ENCODE measurements at places on chromosomes 2 and 18.

DNA sequence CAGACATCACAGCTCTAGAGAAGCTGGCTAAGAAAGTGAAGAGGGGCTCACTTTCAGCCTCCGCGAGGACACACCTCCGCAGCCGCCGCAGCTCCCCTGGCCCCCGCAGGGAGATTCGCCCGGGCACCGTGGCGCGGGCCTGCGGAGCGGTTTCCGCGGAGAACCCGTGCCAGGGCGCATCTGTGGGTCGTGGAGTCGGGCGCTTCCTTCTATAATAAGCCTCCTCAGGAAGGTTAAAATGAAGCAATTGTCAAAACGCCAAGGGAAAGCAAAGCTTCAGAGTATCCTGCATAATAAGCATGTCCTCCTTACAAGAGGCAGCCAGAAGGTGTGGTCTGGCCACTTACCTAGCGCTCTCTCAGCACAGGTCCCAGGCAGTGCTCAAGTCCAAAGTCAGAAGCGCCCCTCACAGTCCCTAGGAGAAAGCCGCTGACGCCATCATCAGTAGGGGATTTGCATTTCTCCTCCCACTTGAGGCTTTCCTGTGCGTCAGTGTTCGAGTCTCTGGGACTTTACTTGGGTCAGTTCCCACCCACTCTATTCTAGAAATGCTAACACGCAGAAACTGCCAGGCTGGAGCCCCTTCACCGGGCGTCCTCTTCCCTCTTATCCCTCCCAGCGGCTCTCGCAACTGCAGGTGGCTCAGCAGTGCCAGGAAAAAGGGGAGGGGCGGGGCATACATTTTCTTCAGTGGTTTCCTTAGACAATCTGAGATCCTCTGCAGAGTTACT lies at the start of gene STAT4:
Gene STAT4 (minus strand): TSS at position 395 of the 731 bp plus-strand sequence. CDS start 2,791 bp downstream, outside the sequence.
- peak; percentile 72 for DNase-seq

DNA sequence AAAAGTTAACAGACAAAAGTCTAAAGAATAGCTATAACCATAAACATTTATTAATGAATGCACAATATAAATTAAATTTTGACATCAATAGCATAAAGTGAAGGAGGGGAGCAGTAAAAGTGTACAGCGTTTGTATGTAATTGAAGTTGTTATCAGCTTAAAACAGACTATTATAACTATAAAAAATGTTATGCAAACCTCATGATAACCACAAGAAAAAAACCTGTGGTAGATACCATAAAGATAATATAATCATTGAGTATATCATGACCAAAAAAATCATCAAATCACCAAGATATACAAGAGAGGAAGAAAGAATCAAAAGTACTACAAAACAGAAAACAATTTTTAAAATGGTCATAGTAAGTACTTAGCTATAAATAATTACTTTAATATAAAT lies 122.1 kb upstream of the ID2 start:
- DNase-seq: no peak

DNA sequence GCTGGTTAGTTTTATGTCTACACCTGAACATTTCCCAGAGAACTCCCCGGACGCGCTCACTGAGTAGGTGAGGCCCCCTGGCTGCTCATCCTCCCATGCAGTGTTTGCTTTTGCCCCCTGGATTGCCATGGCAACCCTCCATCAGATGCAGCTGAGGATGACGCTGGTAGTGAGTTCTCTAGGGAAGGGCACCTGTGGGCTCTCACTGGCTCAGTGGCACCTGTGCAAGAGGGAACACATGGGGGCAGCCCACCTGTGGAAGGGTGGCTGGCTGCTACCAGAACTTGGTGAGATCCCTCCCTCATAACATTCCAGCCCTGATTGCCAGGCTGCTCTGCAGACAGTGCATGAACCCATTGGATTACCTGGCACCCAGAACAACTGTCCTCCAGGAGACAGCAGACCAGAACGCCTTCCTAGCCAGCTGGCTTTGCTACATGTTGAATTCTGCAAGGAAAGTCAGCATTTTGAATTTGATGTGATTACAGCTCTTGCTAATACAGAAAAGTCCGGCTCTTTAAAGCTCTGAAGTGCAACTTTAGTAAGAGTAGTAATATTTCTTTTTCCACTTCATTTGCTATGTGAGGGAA lies 21.7 kb downstream of the COA5 start:
- DNase-seq: no peak

DNA sequence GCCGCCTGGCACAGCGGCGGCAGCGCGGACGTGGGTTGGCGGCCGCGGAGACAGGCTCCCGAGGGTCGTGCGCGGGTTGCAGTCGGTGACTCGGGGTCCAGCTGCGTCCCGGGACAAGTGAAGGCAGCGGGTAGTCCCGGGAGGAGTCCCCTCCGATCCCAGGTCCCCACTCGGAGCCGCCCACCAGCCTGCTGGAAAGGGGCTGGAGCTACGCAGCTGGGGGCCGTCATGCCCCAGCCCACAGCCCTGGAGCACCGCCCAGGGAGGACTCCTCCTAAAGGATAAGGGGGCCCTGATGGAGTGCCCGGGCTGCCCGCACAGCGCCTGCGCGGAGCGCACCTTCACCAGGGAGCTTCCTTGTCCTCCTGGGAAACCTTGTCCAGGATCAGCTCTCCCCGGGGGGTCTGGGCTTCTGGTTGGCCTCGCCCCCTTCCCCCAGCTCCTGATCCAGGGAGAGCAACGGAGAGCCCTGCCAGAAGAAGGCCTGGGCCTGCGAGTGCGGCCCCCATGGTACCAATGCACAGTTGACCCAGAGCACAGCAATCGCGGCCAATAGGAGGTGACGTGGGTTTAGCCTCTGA lies 25.9 kb upstream of the ALPP start:
- DNase-seq: no peak

Measured in activated CD4-positive, alpha-beta T cell treated with anti-CD3 and anti-CD28 coated beads, Interleukin-2, amount 50 U/mL, for 1 hour (primary cell).